T-cell (primary cell): ENCODE measurements at places on chromosomes 2 and 18. TPM values are rescaled to one million over a fixed set of nuclear protein-coding genes. Genes with fewer than 3 reads are reported as not detected.

FAM237A gene
- total RNA-seq = not detected

TEKT4 gene
- total RNA-seq = not detected

RAB6C gene
- total RNA-seq = not detected

POTEJ gene
- total RNA-seq = not detected

SERPINB13 gene
- not detected for total RNA-seq

TM4SF20 gene
- total RNA-seq = not detected

SRD5A2 gene
- not detected for total RNA-seq

GLI2 gene
- not detected for total RNA-seq

TNFRSF11A gene
- 4.6 TPM for total RNA-seq

RPRM gene
- not detected for total RNA-seq

NOSTRIN gene
- total RNA-seq = 0.38 TPM

POTEE gene
- 0.28 TPM for total RNA-seq

RGPD6 gene
- total RNA-seq = 140 TPM

RIT2 gene
- total RNA-seq = not detected

DNER gene
- not detected for total RNA-seq

ST8SIA3 gene
- not detected for total RNA-seq

FAM228B gene
- total RNA-seq = 16.4 TPM

REG1B gene
- 4.9 TPM for total RNA-seq

BOLA3 gene
- 15.7 TPM for total RNA-seq

INHA gene
- total RNA-seq = 0.16 TPM

APLF gene
- 4.3 TPM for total RNA-seq

NAT8 gene
- total RNA-seq = not detected

IL36A gene
- 0.59 TPM for total RNA-seq

ALPG gene
- 0.15 TPM for total RNA-seq

DCC gene
- not detected for total RNA-seq

SPAST gene
- 17.7 TPM for total RNA-seq

CTAGE1 gene
- not detected for total RNA-seq

MYO3B gene
- not detected for total RNA-seq

DSG4 gene
- total RNA-seq = not detected

TLX2 gene
- total RNA-seq = not detected
